ENCODE measurements at places on chromosomes 6 and 20. TPM values are rescaled to one million over a fixed set of nuclear protein-coding genes. Genes with fewer than 3 reads are reported as not detected.

DNA sequence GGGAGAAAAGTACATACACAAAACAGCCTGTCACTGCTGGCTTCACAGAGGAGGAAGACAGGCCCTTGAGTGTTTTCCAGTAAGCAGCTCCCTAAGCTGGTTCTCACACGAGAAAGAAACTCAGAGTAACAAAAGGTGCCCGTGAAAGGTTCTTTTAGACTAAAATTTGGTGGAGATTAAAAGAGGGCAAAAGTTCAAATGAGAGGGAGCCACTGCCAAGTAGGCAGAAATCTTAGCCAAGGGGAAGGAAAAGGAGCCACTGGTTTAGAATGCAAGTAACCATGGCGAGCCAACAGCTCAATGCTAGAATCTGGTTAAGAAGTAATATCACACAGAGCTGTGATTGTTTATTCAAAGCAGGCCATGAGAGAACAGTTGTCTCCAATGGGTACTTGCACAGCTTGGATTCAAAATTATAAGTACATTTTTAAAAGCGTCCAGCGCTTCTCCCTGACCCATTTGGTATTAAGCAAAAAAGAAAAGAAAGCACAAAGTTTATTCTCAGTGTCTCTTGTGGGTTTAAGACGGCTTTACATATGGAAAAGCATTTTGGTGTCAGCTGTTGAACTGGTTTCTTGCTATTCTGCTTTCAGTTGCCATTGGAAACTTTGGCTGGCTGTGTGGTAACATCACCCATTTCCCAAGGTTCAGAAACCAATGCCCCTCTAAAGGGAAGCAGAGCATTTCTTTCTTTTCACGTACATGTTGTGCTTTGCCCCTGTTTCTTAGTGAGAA, 648.5 kb downstream of the RNF144B start:
- DNase-seq: no peak

- DNase-seq: no peak
These were observed 3.7 kb upstream of the DEK start for GRCh38 chr6:18268066-18268465.

- DNase-seq: no peak
These were observed 955.0 kb upstream of the FLRT3 start for GRCh38 chr20:15292405-15292804.

GRCh38 chr6:53671111-53671510, 5.6 kb upstream of the KLHL31 start:
- DNase-seq: no peak

DNA sequence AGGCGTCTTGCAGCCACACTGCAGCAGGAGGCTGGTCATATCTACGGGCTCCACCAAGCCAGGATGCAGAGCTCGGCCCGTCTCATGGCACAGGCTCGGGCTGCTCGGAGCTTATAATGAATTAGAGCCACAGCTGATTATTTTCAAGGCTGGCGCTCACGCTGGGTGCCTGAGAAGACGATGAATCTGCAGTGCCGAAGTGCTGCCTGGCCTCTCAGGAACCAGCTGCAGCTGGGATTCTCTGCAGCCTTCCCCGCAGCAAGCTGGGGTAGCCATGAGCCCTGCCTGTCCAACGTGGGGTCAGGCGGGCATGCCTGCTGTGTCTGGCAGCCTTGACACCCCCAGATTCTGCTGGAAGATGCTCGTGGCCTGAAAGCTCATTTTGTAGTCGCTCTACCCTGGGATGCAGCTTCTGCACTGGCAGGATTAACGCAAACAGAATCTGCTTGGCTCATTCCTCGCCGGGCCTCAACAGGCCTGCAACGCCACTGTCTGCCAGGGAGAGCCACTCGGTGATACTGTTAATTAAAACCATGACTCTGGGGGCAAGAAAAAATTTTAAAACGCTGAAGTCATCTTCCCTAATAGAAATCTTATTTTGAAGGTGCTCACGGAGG, 104.3 kb downstream of the CDH26 start:
- DNase-seq: no peak

GRCh38 chr20:57716901-57717300, 7.1 kb upstream of the PMEPA1 start:
- DNase-seq: no peak

DNA sequence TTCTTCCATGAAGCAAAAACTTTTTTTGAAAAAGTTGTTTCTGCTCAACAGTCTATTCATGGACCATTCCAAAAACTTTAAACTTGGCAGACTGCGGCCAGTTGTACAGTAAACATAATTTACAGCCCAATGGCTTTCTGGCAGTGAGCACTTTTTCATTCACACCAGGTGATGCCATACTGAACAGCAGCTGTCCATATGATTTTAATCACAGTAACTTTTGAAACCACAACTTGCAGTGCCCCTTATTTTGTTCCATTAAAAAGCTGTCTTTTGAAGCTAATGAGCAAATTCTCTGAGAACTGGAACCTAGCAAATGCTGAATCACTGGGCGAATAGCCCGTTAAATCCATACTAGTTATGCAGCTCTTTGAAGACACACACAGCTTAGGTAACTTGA, 576.6 kb downstream of the PTPRT start:
- DNase-seq: no peak

- no peak for DNase-seq
These were observed 18.0 kb downstream of the BAG2 start for GRCh38 chr6:57190140-57190539.

DNA sequence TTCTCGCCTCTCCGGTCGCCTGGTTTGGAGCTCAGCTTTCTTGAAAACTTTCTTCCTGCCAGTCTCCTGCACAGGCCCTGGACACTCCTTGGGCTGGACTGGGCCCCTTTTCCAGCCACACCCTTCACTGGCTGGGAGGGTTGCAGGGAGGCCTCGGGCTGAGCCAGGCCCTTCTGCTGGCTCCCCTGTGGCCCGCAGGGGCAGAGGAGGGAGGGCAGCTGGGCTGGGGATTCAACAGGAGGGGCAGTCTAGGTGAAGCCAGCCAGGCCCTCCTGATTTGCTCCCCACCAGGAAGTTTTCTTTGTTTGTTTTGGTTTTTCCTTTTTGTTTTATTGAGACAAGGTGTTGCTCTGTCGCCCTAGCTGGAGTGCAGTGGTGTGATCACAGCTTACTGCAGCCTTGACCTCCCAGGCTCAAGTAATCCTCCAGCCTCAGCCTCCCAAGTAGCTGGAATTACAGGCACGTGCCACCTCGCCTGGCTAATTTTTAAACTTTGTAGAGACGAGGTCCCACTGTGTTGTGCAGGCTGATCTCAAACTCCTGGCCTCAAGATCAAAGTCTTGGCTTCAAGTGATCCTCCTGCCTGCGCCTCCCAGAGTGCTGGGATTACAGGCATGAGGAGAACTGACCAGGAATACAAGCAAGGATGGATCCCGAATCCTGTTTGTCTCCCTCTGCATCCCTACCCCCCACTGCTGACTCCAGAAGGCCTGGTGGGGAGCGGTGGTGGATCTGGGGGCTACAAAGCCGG, 23.5 kb upstream of the CDH22 start:
- no peak for DNase-seq

DNA sequence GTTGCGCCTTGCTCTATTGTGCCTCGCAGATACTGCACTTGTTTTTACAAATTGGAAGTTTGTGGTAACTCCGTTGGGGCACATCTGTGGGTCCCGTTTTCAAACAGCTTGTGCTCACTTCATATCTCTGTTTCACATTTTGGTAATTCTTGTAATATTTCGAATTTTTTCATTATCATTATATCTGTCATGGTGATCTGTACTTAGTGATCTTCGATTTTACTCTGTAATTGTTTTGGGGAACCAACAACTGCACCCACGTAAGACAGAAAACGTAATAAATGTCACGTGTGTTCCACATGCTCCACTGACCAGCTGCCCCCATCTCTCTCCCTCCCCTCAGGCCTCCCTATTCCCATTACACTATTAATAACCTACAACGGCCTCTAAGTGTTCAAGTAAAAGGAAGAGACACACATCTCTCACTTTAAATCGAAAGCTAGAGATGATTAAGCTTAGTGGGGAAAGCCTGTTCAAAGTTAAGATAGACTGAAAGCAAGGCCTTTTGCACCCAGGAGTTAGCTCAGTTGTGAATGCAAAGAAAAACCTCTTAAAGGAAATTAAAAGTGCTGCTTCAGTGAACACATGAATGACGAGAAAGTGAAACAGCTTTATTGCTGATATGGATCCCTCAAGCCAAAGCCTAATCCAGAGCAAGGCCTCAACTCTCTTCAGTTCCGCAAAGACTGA, 26.9 kb downstream of the TTLL2 start:
- no peak for DNase-seq

DNA sequence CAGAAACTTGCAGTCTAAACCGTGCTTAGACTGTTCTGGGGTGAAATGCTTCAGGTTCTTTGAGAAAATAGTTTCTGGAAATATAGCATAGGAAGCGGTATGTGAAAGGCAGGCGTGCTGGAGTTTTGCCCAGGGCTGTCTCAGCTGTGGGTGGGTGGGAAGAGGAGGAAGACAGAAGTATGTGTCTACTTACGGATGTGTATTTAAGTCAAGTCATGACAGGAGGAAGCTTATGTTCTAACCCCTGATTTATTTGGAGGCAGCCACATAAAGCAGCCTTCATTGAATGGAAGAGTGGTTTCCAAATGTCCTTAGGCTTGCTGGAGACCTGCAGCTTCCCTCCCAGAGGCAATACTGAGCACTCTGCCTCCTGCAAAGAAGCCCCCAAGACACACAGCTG, 345.8 kb upstream of the PRND start:
- DNase-seq: no peak

GRCh38 chr20:49951151-49951550, 15.0 kb downstream of the RNF114 start:
- no peak for DNase-seq

- DNase-seq: no peak
These were observed 39.8 kb upstream of the MCM9 start for GRCh38 chr6:118974790-118975189.

DNA sequence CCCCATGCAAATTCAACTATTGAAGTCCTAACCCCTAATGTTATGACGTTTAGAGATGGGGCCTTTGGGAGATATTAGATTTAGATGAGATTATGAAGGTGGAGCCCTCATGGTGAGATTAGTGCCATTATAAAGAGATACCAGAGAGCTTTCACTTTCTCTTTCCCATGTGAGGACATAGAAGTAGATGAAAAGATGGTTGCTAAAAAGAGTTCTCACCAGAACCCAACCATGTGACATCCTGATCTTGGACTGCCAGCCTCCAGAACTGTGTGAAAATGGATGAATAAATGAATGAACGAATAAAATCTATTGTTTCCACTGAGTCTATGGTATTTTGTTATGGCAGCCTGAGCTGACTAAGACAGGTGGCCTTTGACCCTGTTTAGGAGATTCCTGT, 50.6 kb upstream of the FBXO30 start:
- no peak for DNase-seq

- no peak for DNase-seq
These were observed 27.9 kb downstream of the SLC2A4RG start for GRCh38 chr20:63767456-63767855.

The ANKRD66 gene
- not detected for total RNA-seq

The EYS gene
- 0.31 TPM for total RNA-seq

The C20orf144 gene
- not detected for total RNA-seq

The CPXM1 gene
- 5.9 TPM for total RNA-seq

The RBBP8NL gene
- total RNA-seq: not detected
